Forelimb muscle (tissue), 1 donor: ENCODE measurements at places on chromosomes 11 and 22.

DNA sequence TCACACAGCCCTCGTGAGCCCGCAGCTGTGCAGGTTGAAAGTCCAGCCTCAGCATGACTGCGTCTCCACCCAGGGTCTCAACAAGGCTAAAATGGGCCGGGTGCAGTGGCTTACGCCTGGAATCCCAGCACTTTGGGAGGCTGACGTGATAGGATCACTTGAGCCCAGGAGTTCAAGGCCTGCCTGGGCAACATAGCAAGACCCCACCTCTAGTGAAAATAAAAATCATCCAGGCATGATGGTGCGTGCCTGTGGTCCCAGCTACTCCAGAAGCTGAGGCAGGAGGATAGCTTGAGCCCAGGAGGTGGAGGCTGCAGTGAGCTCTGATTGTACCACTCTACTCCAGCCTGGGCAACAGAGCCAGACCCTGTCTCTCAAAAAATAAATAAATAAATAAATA is 100.8 kb upstream of the PRR5 start:
- no peak for DNase-seq

GRCh38 chr11:3042496-3043314 is 14.5 kb downstream of the CARS1 start:
- DNase-seq = no peak

GRCh38 chr11:71443736-71444445 is 4.3 kb downstream of the DHCR7 start:
- no peak for DNase-seq

DNA sequence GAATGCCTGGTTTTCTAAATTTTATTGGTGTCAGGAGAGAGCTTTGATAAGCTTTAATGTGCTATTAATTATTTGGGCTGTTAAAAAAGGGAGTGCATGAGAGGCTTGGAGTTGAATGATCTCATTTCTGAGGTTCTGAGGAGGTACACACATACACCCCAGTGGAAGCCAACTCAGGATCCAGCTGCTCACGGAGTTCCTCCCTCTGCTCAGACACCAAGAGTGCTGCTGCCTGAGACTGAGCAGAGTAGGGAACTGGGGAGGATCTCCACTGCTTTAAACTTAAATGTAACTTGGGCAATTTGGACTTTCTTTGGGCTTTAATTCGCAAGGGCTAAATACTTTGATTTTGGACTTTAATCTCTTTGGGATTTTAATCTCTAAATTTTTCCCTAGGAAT is 414.4 kb upstream of the CADM1 start:
- DNase-seq = no peak

GRCh38 chr11:89490981-89491690 is at the start of gene NOX4:
Gene NOX4, minus strand, starts transcription at chr11:89491375. Its CDS starts 129 bp downstream, at chr11:89491246.
- no peak for DNase-seq

- no peak for DNase-seq
These were observed 94.1 kb downstream of the DBX1 start for GRCh38 chr11:20066013-20066782.

- DNase-seq = no peak
These were observed 6.6 kb downstream of the PLEKHB1 start for GRCh38 chr11:73652856-73653559.

- no peak for DNase-seq
These were observed 661.7 kb downstream of the TBC1D22A start for GRCh38 chr22:47423861-47424820.

- no peak for DNase-seq
These were observed 14.9 kb downstream of the SAMM50 start for GRCh38 chr22:43969989-43970755.

DNA sequence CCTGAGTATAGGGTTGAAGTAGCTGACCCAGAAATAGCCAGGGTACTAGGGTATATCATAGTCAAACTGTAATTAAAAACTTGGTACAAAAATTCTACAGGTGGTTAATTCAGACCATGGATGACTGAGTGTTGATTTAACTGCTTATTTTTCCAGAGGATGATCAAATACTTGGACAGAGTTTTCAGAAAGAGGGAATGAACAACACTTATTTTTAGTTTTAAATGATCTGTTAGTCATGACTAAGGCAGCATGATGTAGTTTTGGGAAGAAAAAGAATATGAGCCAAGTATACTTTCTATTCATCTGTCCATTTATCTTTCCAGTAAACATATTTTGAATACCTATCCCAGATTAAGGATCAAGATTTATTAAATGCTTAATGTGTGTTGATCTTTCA is 19.8 kb upstream of the CCDC89 start:
- DNase-seq = no peak

GRCh38 chr11:14111496-14111895 is 149.0 kb downstream of the SPON1 start:
- no peak for DNase-seq

DNA sequence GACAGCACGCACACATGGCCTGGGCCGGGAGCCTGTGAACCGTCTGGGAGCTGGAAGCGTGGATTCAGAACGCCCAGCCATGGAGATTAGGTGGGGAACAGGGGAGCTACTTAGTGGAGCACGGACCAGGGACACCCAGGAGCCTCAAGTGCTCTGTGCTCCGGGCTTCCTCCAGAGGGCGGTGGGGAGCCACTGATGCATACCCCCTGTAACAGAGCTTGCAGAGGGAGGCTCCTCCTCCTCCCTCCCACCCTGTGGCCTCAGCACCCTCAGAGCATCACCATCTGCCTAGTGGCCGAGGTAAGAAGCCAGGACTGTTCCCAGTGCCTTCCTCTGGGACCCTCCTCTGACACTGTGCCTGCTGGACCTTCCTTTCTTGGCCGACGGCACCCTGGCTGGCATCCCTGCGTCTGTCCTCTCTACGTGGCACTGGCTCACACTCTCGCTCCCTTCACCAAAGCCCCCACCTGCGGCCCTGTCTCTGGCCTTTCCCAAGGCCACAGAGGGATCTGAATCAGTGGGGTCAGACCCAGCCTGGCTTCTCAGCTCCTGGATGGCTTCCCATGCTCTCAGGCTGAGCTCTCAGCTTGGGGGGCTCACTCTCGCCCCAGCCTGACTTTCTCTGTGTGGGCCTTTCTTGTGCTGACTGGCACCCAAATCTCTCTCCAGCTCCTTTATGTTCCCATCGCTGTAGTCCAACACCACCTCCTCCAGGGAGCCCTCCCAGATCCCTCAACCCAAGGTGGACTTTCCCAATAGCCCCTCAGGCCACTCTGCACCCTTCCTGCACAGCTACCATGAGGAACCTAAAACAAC is 780.9 kb downstream of the BRD1 start:
- DNase-seq = no peak

DNA sequence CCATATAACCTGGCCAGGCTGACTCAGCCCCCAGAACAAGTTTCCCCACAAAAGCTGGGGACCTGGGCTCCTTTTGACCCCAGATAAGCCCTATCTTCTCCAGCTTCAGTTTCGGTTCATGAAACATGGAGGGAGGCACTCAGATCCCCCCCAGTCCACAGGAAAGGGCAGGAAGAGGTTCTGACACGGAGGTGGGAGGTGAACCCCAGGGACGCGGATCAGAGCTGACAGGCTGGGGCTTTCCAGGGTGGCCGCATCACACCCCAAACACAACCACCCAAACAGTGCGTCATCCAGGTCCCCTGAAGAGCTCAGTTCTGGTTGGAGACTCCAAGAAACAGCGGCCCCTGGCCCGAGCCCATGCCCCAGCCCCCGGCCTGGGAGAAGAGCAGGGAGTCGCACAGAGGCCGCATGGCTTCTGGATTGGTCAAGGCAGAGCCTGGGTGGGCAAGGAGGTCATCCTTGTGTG is 44.3 kb upstream of the A4GALT start:
- DNase-seq = no peak

DNA sequence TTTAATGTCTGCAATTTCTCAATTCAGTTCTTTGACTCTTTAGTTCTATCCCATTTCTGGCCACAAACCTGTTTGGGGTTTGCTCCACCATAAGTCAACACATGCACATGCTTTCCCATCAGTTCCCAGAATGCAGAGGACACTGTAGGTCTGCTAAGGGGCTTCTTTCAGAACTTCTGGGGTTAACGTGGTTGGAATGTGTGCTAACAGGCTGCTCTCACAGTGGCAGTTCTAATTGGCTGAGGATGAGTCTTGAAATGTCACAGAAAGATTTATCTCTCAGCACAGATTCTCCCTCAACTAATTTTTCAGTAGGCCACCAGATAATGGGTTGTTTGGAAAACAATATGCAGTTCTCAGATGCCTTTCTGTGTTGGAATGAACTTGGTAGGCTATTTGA is 703.4 kb downstream of the NTM start:
- DNase-seq = no peak

DNA sequence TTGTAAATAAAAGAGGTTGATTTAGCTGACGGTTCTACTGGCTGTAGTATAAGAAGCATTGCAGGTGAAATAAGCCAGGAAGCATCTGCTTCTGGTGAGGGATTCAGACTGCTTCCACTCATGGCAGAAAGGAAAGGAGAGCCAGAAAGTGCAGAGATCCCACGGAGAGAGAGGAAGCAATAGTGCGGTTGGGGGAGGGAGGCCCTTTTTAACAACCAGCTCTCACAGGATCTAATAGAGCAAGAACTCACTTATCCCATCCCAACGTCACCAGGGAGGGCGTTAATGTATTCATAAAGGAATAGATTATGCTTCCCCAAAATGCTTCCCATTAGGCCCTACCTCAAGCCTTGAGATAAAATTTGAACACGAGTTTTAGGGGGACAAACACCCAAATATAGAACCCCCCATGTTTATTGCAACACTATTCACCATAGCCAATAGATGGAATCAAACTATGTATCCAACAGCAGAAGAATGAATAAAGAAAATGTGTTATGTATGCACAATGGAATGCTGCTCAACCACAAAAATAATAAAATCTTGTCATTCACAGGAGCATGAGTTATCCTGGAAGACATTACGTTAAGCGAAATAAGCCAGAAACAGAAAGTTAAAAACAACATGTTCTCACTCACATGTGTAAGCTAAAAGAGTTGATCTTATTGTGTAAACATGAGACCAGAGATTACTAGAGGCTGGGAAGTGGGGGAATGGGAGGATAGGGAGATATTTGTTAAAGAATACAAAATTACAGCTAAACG is 908.3 kb upstream of the ANO3 start:
- DNase-seq = peak; percentile 55

DNA sequence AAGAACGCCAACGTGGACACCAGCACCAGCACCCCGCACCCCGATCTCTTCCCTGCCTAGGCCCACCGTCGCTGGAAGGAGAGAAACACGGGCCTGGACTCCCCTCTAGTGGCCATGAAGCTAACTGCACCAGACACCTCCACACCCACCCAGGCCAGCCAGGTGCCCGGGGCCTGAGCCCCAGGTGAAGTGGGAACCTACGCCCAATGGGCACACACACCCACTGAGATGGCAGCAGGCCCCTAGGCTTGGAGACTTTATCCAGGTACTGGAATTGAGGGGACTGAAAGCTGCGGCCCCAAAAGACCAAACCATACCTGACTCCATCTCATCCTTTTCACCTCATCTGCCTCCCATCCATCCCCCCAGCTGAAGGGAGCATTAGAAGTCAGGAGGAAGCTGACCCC is 81.0 kb downstream of the BUD13 start:
- no peak for DNase-seq

DNA sequence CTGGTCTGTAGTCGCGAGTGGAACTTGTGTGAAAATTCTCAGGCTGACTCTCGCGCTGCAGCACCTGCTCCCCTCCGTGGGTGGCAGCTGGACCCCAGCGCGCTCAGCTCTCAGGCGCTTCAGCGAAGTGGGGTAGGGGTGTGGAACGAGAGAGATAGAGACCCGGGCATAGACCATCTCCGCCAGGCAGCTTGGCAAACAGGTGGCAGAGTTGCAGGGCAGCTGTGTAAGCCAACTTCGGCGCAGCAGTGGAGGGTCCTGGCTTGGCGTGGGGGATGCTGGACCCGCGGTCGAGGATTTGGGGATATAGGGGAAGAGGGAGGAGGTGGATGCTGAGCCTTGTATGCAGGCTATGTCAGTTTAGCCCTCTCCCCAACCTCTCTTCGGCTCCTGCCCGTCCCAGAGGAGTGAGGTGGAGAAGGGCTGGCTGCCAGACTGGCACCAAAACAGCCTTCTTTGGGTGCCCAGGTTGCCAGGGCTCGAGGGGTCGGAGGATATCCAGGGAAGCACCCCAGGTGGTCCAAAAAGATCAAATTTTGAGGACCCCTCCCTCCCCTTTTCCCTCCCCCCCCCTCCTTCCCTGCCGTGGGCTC is 746 bp upstream of the CALCB start:
- DNase-seq = no peak

GRCh38 chr22:47395481-47395880 is 633.0 kb downstream of the TBC1D22A start:
- DNase-seq = no peak

DNA sequence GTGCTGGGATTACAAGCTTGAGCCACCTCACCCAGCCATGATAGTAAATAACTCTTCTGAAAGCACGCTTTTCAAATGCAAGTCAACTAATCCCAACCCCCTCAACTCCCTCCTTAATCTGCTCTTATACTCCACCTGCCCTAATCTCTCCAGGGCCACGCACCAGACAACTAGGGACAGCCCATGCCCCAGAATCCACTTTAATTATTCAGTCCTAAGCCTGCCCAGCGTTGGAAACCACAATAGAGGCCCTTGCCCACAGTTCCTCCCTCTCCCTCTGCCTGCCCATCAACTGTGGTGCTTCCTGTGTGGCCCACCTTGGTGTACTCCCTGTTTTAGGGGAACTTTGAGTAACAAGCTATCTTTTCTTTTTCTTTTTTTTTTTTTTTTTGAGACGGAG is 2.7 kb upstream of the VPREB3 start:
- no peak for DNase-seq

- no peak for DNase-seq
These were observed 37.6 kb upstream of the RIC3 start for GRCh38 chr11:8206251-8207079.

DNA sequence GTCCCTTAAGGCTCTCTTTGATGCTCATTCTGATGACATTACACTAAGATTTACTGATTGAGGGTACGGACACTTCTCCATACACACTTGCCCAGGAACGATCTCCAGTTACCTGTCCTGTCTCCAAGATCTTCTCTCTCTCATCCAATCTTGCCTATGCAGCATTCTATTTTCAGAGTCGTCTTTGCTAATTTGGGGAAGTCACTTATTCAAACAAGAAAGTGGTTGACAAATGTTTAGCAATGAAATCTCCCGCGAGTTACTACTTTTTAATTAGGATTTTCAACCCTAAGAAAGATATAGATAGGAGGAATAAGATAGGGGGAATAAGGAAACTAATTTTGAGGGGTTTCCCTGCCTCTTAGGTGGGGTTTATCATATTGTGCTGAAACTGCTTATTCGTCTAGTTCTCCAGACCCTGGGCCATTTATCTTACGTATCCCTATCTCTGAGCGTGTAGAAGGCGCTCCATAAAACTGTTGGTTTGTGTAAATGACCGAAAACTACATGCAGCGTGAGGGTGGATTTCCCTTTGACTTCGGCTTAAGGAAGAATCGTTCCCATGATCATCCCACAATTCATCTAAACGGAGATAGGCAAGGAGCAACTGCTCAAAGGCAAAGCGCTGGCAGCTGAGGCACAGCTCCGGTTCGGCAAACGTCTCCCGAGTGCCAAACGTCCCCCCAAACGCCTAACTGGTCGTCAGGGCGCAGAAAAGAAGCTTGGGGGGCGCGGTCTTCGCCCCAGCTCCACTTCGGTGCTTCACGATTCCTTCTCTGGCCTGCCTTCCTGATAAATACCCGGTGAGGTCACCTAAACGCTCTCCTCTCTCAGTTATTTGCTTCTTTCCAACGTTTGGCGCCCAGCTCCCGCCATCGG is 804 bp downstream of the APIP start:
- DNase-seq = no peak
